ENCODE measurements at places on chromosomes 7 and 10.

DNA sequence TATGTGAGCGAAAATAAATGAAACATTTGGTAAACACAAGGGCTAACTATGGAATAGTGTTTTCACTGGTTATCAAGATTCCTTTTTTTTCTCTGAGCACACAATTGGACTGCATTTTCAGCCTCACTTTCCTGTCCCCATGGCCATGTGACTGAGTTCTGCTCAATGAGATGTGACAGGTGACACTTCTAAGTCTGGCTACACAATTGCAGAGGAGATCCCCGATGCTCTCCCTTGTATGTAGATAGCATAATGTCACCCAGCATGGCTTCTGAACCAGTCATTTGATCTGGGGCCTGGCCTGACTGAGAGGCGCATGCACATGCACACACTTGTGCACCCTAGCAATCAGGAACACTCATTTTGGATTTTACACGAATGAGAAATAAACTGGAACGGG is 581.8 kb downstream of the GRID1 start:
- DNase-seq: no peak

DNA sequence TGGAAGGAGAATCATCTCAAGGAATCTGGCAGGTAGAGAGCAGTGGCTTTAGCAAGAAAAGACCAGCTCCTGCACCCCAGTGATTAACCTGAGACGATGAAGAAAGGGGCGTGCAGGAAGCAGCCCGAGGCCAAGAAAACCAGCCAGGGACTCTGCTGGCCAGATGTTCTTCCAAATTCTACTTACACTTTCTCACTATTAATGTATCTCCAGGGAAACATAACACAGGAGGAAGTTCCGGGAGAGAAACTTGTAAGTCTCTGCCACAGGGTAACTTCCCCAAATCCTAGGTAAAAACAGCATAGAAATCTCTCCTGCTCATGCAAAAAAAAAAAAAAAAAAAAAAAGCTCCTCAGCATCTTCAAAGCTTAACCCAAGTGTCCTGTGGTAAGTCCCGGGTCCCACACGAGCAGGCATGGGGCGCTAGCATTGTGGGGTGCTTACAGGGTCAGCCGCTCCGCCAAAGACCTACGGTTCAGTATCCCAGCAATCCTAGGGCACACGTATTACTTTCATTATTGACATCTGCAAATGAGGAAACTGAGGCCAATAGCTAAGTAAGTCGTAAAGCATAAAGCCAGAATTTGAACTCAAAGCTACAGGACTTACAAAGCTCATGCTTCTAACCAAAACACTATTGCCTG is 97.2 kb upstream of the GNA12 start:
- peak; percentile 74 for DNase-seq

DNA sequence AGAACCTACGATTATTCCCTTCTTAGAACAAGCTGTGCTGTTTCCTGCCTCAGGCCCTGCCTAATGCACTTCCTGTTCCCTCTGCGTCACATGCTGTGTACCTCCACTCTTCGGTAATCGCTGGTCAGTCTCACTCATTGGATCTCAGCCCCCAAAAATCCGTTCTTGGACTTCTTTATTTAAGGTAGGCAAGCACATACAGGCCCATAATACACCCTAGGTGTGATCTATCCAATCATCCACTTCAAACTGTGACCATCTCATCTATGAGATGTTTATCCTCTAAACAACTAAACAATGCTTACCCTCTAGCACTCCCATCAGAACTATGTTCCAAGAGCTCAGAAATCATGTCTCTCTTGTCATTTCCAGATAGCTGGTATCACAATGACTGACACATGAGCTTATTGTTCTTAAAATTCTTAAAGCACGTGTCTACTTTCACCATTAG is 83.9 kb downstream of the CADPS2 start:
- DNase-seq: peak; percentile 5

GRCh38 chr7:121003986-121004685 is 15.6 kb downstream of the CPED1 start:
- peak; percentile 80 for DNase-seq

DNA sequence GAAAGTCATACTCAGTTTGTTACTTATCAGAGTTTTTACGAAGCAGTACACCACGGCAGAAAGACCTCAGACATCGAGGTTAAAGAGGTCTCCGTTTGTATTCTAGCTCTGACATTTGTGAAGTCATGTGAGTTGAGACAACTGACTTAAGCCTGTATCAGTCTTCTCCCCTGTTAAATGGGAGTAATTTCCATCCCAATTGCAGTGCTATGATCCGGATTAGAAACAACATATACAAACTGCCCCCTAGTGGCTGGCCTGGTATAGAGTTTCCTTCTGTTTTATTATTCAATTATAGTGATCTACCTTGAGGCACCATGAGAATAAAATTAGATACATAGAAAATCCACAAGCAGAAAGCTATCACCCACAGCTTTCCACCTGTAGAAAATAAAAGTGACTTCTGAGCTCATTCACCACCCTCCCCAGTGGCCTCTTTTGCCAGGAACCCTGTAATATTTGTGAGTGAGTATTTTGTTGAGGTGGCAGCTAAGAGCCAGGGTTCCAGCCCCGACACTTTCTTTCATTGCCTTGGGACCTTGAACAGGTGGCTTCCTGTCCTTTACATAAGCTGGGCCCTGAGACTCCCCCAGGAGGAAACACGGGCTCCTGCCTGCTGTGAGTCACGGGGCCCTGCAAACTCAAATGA is 607.2 kb upstream of the MGMT start:
- no peak for DNase-seq

- DNase-seq: no peak
Measured at GRCh38 chr7:8597565-8597964, 164.2 kb downstream of the NXPH1 start.

DNA sequence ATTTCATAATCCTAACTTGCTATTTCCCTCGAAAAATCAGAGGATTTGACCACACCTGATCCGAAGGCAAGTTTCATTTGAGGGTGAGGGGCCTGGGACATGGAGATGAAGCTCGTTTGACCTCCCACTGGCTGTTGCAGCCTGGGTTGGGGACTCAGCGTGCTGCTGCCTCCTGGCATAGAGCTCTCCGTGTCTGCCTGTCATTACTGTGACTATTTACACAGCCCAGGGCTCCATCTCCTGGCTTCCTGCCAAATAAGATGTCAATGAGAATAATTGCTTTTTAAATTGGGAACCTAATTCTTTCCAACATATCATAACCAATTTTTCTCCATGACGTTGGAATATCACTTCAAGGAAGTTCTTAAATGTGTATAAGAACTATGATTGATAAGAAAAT is 139.3 kb upstream of the COBL start:
- no peak for DNase-seq

- no peak for DNase-seq
Measured at GRCh38 chr10:64765498-64765897, 1244.3 kb downstream of the REEP3 start.

DNA sequence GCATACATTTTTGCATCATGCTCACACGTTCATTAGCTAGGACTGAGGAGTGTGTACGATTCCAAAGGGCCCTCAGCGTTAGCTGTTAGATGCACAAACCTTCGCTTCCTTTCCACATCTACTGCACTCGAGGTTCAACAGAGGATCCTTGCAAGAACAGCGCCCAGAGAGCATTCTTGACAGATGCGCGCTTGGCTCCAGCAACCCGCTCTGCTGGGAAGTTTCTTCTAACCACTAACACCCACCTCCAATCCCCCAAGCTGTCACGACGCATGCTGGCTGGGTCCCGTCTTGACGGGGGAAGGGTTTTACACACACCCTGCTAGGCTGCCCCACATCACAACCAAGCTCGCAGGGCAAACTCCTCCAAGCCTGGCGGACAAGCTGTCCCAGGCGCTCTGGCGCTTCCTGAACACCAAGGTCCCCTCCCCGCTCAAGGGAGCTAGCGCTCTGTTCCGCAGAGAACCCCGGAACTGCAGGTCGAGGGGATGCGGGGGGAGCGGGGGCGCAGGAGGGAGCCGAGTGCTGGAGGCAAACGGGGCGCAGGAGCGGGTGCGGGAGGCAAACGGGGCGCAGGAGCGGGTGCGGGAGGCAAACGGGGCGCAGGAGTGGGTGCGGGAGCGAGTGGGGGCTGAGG is 653 bp upstream of the ADRB1 start:
- peak; percentile 34 for DNase-seq

- peak; percentile 55 for DNase-seq
Measured at GRCh38 chr7:25124465-25125136, 459 bp downstream of the CYCS start.

DNA sequence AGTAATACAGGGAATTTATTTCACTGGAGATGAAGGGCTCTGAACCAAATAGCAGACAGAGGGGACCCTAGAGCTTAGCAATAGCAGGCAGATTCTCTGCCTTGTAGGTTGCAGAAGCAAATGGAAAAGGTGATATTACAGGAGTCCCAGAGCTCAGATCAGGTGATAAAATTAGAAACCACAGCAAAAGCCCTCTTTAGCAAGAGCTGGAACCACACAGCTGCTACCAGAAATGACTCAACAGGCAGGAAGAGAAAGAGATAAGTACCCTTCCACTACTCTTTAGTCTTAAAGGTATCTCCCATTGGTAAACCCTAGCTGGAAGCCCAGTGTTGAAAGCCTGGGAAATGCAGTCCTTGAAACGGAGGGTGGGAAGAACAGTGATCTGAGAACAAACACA is 535.6 kb upstream of the GHITM start:
- no peak for DNase-seq

All from muscle of leg (tissue), 16 donors.